ENCODE measurements at places on chromosomes 1 and 21.

DNA sequence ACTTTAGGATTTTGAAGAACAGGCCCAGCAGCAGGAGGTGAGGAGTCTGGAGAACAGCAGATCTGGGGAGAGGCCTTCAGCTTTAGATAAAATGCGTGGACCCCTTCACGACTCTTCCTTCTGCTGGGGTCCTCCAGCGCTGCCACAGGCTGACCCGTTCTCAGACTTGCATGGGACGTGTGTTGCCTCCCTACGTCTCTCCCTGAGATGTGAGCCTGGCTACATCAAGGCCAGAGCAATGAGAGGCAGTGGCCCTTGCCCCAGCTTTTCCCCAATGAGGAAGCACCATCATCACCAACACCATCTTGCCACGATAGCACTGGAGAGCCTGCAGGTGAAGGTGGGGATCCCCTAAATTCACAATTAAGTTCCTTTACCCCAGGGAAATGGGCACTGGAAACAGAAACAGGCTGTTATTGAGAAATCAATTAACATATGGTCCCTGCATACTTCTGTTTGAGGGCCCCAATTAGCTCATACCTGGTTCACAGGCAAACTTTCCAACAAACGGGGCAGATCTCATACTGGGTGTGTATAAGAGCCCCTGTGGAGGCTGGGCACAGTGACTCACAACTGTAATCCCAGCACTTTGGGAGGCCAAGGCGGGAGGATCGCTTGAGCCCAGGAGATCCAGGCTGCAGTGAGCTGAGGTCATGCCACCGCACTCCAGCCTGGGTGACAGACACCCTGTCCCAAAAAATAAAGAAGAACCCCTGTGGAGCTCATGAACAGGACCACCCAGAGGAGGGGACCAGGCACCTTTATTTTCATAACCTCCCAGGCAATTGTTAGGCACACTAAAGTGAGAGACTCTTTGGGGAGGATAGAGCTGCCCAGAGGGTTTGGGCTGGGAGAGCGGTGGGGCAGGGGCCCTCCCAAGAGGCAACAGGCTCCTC lies 12.1 kb upstream of the ADAMTSL4 start:
- H3K4me3 ChIP-seq = no peak overlapping the region
- no peaks in the 10 kb centered on the region for H3K27me3 ChIP-seq
- H3K27ac ChIP-seq = no peak overlapping the region
- no peak for DNase-seq

DNA sequence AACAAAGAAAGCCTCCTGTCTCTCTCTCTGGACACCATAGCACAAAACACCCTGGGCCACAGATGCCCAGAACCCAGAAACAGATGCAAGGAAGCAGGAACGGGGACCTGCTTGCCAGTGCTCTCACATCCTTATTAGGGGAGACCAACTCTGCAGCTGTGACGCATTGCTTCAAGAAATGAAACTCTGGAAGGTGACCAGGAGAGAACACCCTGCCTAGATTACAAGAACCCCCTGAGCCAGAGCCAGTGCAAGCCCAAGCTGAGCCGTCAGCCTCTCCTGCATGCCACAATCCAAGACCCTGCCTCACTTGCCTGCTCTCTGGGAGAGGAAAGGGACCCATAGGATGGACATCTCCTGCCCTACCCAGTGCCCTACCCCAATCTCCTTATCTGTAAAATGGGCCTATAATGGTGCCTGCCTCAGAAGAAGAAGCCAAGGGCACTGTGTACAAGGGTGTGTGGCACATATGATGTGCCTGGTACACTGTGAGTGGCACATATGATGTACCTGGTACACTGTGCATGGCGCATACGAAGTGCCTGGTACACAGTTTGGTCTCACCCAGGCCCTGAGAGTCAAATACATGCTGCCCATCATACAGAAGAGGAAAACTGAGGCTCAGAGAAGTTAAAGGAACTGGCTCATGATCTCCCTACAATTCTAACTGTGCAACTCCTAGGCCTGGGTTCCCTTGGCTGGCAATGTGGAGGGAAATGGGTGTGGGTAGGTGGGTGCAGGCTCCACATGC lies 16.8 kb upstream of the FAM131C start:
- no peak overlapping the region for H3K4me3 ChIP-seq
- no peaks in the 10 kb centered on the region for H3K36me3 ChIP-seq
- no peaks in the 10 kb centered on the region for H3K27me3 ChIP-seq
- no peaks in the 10 kb centered on the region for H3K4me1 ChIP-seq
- no peak for DNase-seq
- H3K27ac ChIP-seq = no peak overlapping the region

GRCh38 chr1:23571465-23571864 lies 12.2 kb upstream of the ID3 start:
- peaks cover 27% of the 10 kb centered on the region for H3K4me1 ChIP-seq
- no peak overlapping the region for H3K27ac ChIP-seq
- DNase-seq = no peak
- no peaks in the 10 kb centered on the region for H3K36me3 ChIP-seq
- H3K27me3 ChIP-seq = no peaks in the 10 kb centered on the region

GRCh38 chr1:179820226-179820970 lies 57.2 kb downstream of the TOR1AIP2 start:
- no peaks in the 10 kb centered on the region for H3K27me3 ChIP-seq
- H3K27ac ChIP-seq = no peak overlapping the region
- no peaks in the 10 kb centered on the region for H3K36me3 ChIP-seq

GRCh38 chr1:7538033-7538432 lies 233.1 kb upstream of the VAMP3 start:
- no peak overlapping the region for H3K27ac ChIP-seq
- no peaks in the 10 kb centered on the region for H3K4me1 ChIP-seq
- H3K27me3 ChIP-seq = no peaks in the 10 kb centered on the region
- H3K4me3 ChIP-seq = no peak overlapping the region
- DNase-seq = no peak

GRCh38 chr1:208080396-208081286 lies 163.5 kb downstream of the PLXNA2 start:
- H3K27me3 ChIP-seq = no peaks in the 10 kb centered on the region
- peaks cover 18% of the 10 kb centered on the region for H3K36me3 ChIP-seq
- no peak for DNase-seq
- no peak overlapping the region for H3K27ac ChIP-seq

GRCh38 chr1:57854436-57854835 lies 430.6 kb upstream of the DAB1 start:
- no peak overlapping the region for H3K27ac ChIP-seq
- no peaks in the 10 kb centered on the region for H3K4me1 ChIP-seq
- H3K27me3 ChIP-seq = no peaks in the 10 kb centered on the region
- no peaks in the 10 kb centered on the region for H3K36me3 ChIP-seq
- DNase-seq = no peak

- H3K27ac ChIP-seq = no peak overlapping the region
- peaks cover 54% of the 10 kb centered on the region for H3K36me3 ChIP-seq
- no peak for DNase-seq
- no peaks in the 10 kb centered on the region for H3K4me1 ChIP-seq
Measured at GRCh38 chr1:202438393-202439174, 90.1 kb downstream of the PPP1R12B start.

DNA sequence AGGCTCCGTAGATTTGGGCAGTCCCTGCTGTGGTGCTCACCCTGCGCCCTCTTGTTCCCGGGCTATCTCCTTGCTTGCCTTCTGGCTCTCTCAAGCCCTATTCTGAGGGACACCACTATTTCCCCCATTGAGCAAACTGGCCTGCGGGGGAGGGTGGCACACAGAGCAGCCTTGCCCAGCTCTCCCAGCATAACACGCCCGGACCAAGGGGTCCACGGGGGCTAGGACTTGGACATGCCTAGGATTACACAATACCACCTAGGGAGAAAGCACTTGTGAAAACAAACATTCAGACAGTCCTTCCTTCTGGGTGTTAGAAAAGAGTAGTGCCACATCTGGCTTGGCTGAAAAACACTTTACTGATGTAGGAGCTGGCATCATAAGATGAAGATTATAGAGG lies 7.4 kb downstream of the TADA1 start:
- H3K4me1 ChIP-seq = no peaks in the 10 kb centered on the region
- no peaks in the 10 kb centered on the region for H3K27me3 ChIP-seq
- no peak overlapping the region for H3K27ac ChIP-seq

DNA sequence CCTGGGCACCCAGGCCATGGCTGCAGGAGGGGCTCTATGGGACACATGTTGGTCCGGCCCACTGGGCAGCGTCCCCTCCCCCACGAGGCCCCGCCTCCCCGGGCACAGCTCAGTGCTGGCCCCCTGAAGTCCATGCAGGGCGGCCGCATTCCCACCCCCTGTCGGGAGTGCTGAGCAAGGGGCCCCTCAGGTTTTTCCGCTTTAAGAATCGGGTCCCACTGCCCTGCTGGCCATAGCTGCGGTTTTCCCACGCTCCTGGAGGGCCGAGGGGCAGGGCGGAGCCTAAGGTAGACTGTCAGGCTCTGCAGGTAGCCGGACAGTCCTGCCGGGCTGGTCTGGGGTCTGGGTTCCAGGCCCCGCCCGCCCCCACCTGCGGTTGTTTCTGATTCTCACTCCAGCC lies 43.5 kb upstream of the CCDC27 start:
- H3K36me3 ChIP-seq = no peaks in the 10 kb centered on the region
- no peaks in the 10 kb centered on the region for H3K27me3 ChIP-seq
